Activated CD4-positive, alpha-beta T cell treated with anti-CD3 and anti-CD28 coated beads, Interleukin-2, amount 50 U/mL, for 48 hours (primary cell): ENCODE measurements at places on chromosomes 7 and 10.
A peak's percentile ranks its signal among the peaks of the same experiment; 100 is the strongest.

DNA sequence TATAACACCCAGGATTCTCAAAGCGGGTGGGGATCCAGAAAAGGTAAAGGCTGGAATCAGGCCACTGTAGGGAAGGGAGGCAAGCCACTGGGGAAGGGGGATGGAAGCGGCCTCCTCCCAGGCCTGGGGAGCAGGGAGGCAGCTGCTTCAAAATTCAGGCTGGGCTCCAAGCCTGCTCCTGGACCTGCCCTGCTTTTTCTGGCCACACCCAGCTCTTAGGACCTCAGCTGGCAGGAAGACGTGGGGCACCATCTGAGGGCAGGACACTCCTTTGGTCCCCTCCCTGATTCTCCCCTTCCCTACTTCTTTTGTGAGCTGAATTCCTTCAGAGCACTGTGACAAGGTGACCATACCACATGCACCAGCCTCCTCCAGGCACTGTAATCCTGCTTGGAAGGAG is 4.6 kb upstream of the LBX1 start:
- DNase-seq, result no peak

- DNase-seq, result no peak
Observed at GRCh38 chr7:128752251-128752650, 13.1 kb downstream of the CALU start.

GRCh38 chr10:50552308-50552707 is 71.4 kb downstream of the SGMS1 start:
- DNase-seq, result no peak

GRCh38 chr10:118321724-118322575 is 20.2 kb downstream of the FAM204A start:
- DNase-seq, result no peak

DNA sequence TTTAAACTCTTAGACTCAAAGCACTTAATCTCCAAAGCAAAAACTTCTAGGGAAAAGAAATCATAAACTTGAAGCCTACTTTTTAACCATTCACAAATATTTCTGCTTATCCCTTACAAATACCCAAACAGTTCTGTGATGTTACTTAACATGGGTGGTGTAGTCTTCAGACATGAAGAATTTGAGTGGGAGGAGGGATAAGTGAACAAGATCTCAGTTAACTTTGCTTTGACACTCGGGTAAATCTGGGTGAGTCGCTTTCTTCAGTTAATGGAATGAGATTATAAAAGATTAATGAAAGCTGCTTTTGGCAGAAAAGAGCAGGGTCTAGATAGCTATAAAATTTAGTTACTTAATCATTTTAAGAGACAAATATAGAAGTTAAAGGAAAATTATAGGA is 47.5 kb downstream of the RNF133 start:
- no peak for DNase-seq

DNA sequence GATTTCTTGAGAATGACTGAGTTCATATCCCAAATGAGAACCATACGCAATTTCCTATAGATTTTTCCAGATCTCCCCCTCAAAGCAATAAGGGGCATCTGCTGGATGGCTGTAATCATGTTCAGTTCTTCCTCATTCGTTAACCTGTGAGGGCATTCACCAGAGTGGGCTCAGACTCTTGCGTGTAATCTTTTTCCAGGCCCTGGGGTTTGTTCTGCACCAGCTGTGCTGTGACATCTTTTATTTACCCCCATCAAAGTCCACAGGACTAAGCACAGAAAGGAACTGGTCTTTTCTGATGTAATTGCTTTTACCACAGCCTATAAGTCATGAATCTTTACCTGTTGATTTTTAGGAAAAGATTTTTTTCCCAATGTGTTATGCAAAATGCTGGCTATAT is 27.9 kb upstream of the ITGA8 start:
- no peak for DNase-seq

- no peak for DNase-seq
Observed at GRCh38 chr7:98869027-98869596, 702 bp downstream of the TMEM130 start.

DNA sequence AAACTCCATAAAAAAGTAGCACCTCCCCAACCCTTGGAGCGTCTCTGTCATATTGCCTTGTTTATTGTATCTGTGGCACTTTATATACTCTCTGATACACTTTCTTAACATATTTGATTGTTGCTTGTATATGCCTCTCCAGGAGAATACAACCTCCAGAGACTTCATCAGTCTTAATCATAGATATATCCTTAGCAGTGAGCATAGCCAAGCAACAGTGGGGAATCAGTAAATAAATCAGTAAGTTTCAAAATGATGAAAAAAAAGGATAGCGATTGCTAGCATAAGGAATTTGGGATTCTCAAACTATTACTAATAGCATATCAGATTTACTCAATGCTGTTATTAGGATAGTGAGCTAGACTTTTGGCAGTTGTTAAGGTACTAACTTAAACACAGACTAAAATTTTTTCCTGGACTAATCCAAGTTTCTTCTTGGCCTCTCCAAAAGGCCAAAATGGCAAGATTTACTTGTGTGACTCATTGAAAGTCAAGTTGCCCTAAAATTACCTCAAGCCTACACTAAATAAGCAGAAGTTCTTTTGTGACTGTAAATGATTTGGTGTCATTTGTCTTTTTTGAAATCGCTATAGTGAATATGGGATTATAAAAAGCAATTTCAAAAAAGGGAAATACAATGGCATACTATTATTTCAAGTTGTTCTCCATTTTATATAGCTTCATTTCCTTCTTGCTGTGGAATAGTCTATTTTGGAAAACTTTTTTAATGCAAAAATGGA is 177.9 kb downstream of the CHN2 start:
- DNase-seq, result no peak

GRCh38 chr7:106063024-106063423 is 49.1 kb downstream of the SYPL1 start:
- no peak for DNase-seq

- DNase-seq, result no peak
Observed at GRCh38 chr7:93374345-93374940, 142.3 kb downstream of the VPS50 start.

GRCh38 chr7:91243591-91244301 is 20.5 kb upstream of the FZD1 start:
- DNase-seq, result no peak

- DNase-seq, result no peak
Observed at GRCh38 chr7:41383596-41383995, 319.3 kb downstream of the INHBA start.

GRCh38 chr10:101487399-101487798 is 100.7 kb downstream of the POLL start:
- DNase-seq, result no peak

- DNase-seq, result no peak
Observed at GRCh38 chr10:96505150-96506136, 8.3 kb downstream of the TLL2 start.

- no peak for DNase-seq
Observed at GRCh38 chr10:99358101-99358500, 28.9 kb downstream of the CNNM1 start.

GRCh38 chr10:80518807-80519360 is 18.8 kb upstream of the SH2D4B start:
- DNase-seq, result no peak

DNA sequence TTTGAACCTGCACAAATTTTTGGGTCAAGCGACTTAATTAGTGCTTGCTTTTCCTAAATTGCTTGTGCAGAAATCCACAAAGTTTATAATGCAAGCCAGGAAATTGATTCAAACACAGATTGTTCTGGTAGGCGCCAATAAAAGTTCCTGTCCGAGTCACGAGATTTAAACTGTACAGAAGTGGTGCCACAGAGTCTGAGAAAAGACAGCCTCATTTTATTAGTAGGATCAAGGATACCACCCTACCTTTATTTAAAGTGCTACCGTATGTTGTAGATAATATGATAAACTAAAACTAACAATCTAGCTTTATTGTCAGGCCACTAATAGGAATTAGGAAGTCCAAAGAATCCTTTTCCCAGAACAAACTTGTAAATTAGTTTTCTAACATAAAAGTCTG is 696.7 kb downstream of the TNS3 start:
- no peak for DNase-seq

- DNase-seq, result no peak
Observed at GRCh38 chr7:121280656-121281055, 48.1 kb upstream of the WNT16 start.

DNA sequence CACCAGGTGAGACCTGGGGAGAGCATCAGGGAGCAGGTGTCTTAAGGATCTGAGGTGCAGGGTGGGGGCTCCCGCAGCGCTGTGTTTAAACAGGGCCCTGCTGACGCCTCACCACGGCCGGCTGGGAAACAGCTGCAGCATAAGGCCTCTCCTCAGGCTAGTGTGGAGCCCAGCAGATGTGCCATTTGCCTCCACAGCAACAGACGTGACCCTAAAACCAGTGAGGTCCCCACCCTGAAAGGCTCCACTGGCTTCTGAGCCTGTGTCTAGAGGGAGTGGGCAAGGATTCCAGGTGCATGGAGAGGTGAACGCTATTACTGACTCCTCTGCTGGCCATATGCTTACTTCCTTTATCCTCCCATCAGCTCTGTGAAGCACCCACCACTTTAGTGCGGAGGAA is 47.8 kb downstream of the SYPL1 start:
- DNase-seq, result no peak

DNA sequence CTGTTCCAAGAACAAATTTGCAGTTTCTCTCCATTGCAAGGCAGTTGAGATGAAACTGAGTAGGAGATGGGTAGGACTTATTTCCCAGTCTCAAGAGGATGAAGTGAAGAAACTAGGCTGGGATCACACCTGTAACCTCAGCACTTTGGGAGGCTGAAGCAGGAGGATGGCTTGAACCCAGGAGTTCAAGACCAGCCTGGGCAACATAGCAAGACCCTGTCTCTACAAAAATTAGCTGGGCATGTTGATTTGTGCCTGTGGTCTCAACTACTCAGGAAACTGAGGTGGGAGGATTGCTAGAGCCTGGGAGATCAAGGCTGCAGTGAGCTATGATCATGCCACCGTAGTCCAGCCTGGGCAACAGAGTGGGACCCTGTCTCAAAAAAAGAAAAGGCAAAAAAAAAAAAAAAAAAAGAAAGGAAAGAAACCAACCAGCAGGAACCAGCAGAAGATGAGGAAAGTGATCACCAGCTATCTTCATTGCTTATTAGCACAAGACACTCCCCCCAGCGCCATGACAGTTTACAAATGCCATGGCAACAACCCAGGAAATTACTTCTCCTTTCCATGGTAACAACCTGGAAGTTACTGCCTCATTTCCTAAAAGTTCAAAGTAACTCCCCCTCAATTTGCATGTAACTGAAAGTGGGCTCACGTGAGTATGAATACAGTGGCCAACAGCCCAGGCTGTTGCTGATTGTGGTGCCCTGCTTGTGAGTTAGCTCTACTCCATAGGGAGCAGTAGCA is 18.3 kb upstream of the ST8SIA6 start:
- DNase-seq, result no peak

GRCh38 chr7:100477871-100478267 is 1.1 kb downstream of the TSC22D4 start:
- peak; percentile 28 for DNase-seq

DNA sequence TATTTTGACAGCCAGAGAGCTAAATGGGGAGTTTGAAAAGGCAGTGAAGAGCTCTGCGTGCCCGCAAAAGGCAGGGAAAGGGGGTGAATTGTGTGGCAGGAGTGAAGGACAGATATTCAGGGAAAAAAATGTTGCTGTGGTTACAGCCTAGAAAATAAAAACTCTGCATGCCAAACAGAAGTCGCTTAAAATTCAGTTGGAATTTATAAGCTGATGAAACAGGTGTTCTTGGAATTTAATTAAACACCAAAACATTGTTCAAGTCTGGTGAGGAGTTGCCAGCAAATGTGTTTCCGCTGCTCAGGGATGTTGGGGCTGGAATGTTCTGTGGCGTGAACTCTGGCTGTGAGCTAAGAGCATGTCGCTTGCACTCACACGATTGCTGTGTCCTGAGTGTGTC is 169.3 kb downstream of the ADRA2A start:
- DNase-seq, result no peak

- DNase-seq, result no peak
Observed at GRCh38 chr7:124738639-124739038, 27.0 kb downstream of the GPR37 start.

DNA sequence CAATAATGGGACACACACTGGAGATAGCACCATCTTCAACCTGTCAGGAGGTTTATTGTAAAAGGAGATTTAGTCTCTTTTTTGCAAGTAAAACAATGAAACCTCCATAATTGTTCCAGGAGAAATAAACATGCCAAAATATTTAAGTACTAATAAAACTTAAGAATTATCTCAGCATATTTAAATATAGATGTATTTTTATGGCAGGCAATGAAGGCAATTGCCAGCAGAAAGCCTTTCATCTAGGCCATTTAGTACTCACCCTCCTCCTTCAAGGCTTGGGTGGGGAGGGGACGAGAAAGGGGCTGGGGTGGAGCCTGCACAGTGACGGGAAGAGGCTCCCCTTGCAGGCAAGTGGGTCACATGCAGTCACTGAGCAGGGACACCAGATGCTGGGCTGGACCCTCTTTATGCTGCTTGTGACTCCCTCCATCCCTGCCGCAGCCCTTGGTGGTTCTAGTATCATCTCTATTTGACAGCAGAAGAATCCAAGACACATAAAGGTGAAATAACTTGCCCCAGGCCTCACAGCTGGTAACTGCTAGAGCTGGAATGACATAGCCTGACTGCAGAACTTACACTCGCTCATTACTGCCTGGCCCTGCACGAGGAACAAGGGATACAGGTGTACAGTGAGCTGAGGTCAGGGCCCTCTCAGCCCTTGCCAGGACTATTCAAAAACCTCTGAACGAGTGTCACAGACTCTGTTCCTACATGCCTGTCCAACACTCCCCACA is 449.5 kb upstream of the ZMIZ1 start:
- no peak for DNase-seq

- no peak for DNase-seq
Observed at GRCh38 chr7:157936976-157937375, 600.2 kb downstream of the DNAJB6 start.

DNA sequence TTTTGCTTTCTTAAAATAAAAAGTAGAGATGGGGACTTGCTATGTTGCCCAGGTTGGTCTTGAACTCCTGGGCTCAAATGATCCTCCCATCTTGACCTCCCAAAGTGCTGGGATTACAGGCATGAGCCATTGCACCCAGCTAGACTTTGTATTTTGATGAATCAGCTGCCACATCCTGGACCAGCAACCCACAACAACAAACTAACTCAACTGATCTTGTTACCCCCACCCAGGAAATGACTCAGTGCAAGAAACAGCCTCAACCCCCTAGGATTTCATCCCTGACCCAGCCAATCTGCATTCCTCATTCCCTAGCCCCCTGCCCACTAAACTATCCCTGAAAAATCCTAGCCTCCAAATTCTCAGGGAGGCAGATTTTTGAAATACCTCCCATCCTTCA is 123.8 kb downstream of the IPMK start:
- no peak for DNase-seq

GRCh38 chr10:106955133-106955532 is 209.4 kb downstream of the SORCS1 start:
- DNase-seq, result no peak

- no peak for DNase-seq
Observed at GRCh38 chr10:57367412-57367811, 900.3 kb downstream of the IPMK start.

- no peak for DNase-seq
Observed at GRCh38 chr10:9951481-9952257, 1066.0 kb upstream of the CELF2 start.

- no peak for DNase-seq
Observed at GRCh38 chr7:132403465-132404110, 172.7 kb downstream of the PLXNA4 start.
